ENCODE measurements at places on chromosomes 16 and 17. TPM values are rescaled to one million over a fixed set of nuclear protein-coding genes. Genes with fewer than 3 reads are reported as not detected.
A peak's percentile ranks its signal among the peaks of the same experiment; 100 is the strongest.

DNA sequence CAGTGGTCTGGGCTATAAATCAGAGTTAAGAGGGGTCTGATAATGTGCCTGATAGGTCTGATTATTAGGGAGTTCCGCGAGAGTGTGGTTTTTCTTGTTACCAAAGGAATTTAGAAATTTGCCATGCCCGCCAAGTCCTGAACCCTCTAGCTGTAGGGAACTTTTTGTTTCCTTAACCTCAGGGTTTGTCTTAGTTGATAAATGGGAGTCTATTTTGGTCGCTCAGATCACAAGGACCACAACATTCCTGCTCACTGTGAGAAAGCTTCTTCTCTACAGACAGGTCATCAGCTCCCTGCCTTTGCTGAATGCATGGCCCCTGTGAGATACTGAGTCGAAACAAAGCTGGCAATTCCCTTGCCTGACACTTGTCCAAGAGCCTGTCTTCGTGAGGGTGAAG, 497.8 kb downstream of the HS3ST4 start:
- H3K4me1 ChIP-seq, result no peaks in the 10 kb centered on the region
- H3K4me3 ChIP-seq, result no peak overlapping the region
- H3K36me3 ChIP-seq, result no peaks in the 10 kb centered on the region
- DNase-seq, result no peak

DNA sequence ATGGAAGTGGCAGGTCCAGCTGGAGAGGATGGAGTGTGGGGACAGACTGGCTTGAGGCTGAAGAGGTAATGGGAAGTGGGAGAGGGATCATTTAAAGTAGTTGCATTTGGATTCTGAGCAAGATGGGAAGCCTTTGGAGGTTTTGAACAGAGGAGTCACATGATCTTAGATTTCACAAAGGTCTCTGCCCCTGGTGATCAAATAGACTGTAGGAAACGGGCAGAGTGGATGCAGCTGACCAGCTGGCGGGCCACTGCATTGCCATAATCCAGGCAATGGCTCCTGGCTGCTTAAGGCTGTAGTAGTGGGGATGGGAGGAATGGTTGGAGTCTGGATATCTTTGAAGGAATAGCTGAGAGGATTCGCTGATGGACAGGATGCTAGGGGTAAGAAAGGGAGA, 81.5 kb downstream of the SLC6A2 start:
- no peaks in the 10 kb centered on the region for H3K4me1 ChIP-seq
- peaks cover 79% of the 10 kb centered on the region for H3K27me3 ChIP-seq
- H3K4me3 ChIP-seq, result no peak overlapping the region
- DNase-seq, result no peak
- no peak overlapping the region for H3K27ac ChIP-seq

DNA sequence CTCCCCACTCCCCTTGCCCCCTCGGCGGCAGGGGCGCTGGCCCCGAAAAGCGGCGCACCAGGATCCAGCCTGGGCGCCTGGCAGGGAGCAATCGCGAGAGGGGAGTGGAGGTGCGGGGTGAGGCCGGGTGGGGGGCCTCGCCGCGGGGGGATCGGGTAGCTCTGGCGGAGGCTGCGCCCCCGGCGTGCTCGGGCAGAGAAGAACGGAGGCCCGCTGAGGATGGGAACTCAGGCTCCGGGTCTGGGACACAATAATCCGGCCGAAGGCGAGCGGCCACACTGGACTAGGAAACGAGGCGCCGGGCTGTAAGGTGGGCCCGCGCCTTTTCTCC, 721 bp upstream of the PCGF2 start:
- H3K4me1 ChIP-seq, result peaks cover 54% of the 10 kb centered on the region
- peak overlapping the region; percentile 78 for H3K4me3 ChIP-seq
- no peaks in the 10 kb centered on the region for H3K27me3 ChIP-seq
- no peak overlapping the region for H3K27ac ChIP-seq

Gene MYH8
- total RNA-seq, result not detected

DNA sequence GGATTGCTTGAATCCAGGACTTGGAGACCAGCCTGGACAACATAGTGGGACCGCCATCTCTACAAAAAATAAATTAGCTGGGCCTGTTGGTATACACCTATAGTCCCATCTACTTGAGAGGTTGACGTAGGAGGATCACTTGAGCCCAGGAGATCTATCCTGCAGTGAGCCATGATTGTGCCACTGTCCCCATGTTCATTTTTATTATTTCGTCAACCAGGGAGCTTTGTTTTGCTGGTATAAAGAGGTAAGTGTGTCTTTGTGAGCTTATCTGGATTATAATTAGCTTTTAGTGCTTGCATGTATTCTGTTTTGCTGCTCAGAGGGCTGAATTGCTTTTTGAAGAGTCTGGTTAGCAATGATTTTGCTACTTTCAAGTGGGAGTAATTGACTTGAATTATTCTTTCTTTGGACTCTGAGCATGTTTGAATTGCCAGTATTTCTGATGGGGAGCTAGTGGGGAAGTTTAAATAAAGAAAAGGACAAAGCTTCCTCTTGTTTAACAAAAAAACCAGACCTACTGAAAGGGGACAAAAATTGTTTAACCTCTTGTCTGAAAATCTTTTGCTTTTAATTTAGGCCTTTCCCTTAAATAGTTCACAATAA, 31.6 kb upstream of the BCAS3 start:
- DNase-seq, result no peak
- no peaks in the 10 kb centered on the region for H3K4me1 ChIP-seq
- peaks cover 8% of the 10 kb centered on the region for H3K36me3 ChIP-seq

Gene KRTAP4-3
- total RNA-seq, result not detected

DNA sequence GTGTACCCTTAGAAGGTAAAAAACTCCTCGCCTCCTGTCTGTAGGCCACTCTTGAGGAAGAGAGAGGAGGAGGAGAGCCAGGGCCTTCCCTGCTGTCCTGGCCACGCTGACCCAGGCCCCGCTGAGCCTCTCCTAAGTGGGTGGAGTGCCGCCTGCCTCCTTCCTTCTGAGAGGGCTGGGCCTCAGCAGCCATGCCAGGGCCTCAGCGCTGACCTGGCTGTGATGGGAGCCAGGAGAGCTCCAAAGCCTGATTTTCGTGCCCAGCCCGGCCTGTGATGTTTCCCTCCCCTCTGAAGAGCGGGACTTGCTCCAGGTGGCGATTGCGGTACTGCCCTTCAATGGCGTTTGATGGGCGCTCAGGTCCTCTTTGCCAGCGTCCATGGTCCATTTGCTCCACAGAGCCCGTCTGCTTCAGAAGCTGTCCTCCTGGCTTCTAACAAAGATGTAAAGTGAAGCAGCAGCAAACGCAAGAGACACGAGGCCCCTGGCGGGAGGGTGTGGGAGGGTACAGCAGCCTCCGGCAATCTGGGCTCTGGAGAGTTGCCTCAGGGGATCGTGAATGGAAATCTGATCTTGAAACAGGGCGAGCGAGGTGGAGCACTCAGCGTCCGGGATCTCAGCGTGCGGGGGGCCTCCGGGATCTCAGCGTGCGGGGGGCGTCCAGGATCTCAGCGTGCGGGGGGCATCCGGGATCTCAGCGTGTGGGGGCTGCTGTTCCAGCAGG, 93.5 kb downstream of the NPIPB11 start:
- H3K36me3 ChIP-seq, result no peaks in the 10 kb centered on the region
- H3K27me3 ChIP-seq, result no peaks in the 10 kb centered on the region
- DNase-seq, result no peak

DNA sequence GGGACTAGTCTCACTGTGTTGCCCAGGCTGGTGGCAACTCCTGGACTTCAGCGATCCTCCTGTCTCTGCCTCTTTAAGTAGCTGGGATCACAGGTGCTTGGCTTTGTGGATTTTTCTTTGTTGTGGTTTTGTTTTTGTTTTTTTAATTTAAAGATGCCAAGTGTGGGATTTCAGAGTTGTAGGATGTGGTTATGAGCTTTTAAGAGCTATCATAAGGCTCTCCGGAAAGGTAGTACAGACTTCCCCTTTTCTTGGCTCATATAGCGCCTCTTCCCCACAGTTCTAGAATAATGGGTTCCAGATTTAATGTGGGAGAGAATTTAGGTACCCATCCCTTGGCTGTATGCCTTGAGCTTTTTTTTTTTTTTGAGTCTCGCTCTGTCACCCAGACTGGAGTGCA, 17.1 kb downstream of the AKAP1 start:
- H3K4me1 ChIP-seq, result peaks cover 18% of the 10 kb centered on the region
- peaks cover 5% of the 10 kb centered on the region for H3K36me3 ChIP-seq
- no peak overlapping the region for H3K4me3 ChIP-seq
- no peaks in the 10 kb centered on the region for H3K27me3 ChIP-seq
- no peak for DNase-seq
- H3K27ac ChIP-seq, result no peak overlapping the region

- no peaks in the 10 kb centered on the region for H3K36me3 ChIP-seq
- no peaks in the 10 kb centered on the region for H3K4me1 ChIP-seq
- DNase-seq, result no peak
- no peak overlapping the region for H3K27ac ChIP-seq
- no peak overlapping the region for H3K4me3 ChIP-seq
These were observed 31.1 kb downstream of the C16orf82 start for GRCh38 chr16:27097800-27098230.

Gene PLCD3
- total RNA-seq, result 64.3 TPM

DNA sequence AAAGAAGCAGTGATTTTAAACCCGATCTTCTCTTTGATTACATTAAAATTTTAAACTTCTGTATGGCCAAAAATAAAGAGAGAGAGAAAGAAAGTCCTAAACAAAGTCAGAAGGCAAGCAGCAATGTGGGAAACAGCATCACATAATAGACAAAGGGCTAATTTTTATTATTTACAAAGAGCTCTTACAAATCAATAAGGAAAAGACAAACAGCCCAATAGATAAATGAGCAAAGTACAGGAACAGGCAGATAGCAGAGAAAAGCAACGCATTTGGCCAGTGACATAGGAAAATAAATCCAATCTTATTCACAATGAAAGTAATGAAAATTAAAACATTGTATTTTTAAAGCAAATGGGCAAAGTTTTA, 93.1 kb downstream of the SALL1 start:
- no peak overlapping the region for H3K27ac ChIP-seq
- peaks cover 92% of the 10 kb centered on the region for H3K27me3 ChIP-seq
- no peaks in the 10 kb centered on the region for H3K4me1 ChIP-seq
- no peak overlapping the region for H3K4me3 ChIP-seq

Gene C1QTNF8
- total RNA-seq, result not detected

Gene NPB
- 0.27 TPM for total RNA-seq

Gene NOS2
- total RNA-seq, result not detected

DNA sequence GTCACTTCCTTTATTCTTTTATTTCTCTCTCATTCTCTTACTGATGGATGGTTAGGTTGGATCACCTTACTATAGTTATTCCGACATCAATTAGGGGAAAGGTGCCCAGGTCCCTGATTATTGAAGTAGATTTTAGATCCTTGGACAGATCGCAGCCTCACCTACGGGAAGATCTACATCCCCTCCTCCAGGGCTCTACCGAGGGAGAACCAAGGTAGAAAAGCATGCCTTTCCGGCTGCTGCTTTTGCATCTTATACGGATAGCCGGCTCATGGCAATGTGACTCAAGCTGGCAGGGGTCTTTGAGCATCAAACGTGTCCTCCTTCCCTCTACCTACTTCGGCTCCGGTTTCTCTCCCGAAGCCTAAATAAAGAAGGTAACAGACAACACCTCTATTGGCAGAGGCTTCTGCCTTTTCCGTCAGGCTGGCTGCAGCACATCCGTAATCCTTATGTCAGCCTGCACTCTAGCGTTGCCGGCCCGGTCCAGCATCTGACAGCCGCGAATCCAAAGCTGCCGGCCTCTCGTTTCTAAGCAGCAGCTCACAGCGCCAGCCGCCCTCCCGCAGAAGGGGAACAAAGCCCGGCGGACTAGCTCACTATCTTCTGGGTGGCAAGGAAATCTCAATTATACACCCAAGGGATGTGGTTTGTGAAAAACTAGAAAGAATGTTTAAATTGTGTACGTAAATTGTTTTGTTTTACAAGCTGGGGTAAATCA, 46.9 kb downstream of the IRX6 start:
- peaks cover 25% of the 10 kb centered on the region for H3K27me3 ChIP-seq
- H3K27ac ChIP-seq, result no peak overlapping the region
- H3K4me1 ChIP-seq, result no peaks in the 10 kb centered on the region
- no peak for DNase-seq
- no peaks in the 10 kb centered on the region for H3K36me3 ChIP-seq

Gene KRTAP4-5
- total RNA-seq, result not detected

Gene HOXB5
- 47.2 TPM for total RNA-seq

GRCh38 chr16:30740364-30741251, 7.6 kb upstream of the PHKG2 start:
- H3K36me3 ChIP-seq, result peaks cover 96% of the 10 kb centered on the region
- H3K4me3 ChIP-seq, result peak overlapping the region; percentile 96
- peak; percentile 98 for DNase-seq
- H3K27me3 ChIP-seq, result no peaks in the 10 kb centered on the region
- peak overlapping the region; percentile 89 for H3K27ac ChIP-seq
- peaks cover 46% of the 10 kb centered on the region for H3K4me1 ChIP-seq

Gene TMED6
- 1.7 TPM for total RNA-seq

Gene PITPNM3
- 10.3 TPM for total RNA-seq

GRCh38 chr17:47888293-47888692, 7.7 kb upstream of the SP2 start:
- H3K36me3 ChIP-seq, result no peaks in the 10 kb centered on the region
- no peak overlapping the region for H3K27ac ChIP-seq
- H3K4me3 ChIP-seq, result no peak overlapping the region
- DNase-seq, result no peak
- H3K27me3 ChIP-seq, result peaks cover 21% of the 10 kb centered on the region

Gene SCGB1C2
- total RNA-seq, result not detected

DNA sequence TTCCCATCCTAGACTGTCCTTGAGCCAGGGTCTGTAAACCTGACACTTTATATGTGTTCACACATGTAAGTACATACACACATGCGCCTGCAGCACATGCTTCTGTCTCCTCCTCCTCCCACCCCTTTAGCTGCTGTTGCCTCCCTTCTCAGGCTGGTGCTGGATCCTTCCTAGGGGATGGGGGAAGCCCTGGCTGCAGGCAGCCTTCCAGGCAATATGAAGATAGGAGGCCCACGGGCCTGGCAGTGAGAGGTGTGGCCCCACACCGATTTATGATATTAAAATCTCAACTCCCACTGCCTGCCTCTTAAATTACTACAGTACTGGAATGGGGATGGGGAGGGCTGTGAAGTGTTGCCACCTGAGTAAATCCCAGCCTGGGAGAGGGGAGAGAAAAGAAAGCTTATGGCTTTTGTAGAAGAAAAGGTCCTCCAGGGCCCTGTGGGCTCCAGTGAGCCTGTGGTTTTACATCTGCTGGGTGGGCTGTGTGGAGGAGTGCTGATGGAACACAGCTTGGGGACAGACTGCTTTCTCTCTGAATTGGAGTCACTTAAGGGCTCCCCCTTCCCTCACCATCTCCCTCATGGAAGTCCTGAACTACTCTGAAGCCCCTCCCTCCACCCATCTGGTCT, 990 bp upstream of the WNK4 start:
- H3K27me3 ChIP-seq, result peaks cover 37% of the 10 kb centered on the region
- H3K4me1 ChIP-seq, result peaks cover 12% of the 10 kb centered on the region
- H3K4me3 ChIP-seq, result peak overlapping the region; percentile 57

DNA sequence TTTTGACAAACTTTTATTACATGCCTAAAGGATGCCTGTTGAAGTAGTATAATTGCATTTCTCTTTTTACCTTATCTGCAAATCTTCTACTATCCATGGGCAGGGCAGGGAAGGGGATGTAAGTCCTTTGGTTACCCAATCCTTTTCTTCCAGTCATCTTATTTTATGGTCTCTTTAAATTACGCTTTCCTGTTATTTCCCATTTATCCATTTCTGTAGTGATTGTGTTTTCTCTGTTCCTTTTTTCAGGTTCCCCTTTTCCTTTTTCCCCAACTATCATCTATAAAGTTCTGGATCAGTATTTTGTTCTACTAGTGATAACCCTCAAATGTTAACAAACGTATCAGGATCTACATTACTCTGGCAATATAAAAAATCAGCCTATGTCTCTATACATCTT, 3.3 kb upstream of the ABCA9 start:
- H3K4me3 ChIP-seq, result no peak overlapping the region
- no peaks in the 10 kb centered on the region for H3K4me1 ChIP-seq
- H3K27me3 ChIP-seq, result no peaks in the 10 kb centered on the region
- no peaks in the 10 kb centered on the region for H3K36me3 ChIP-seq
- H3K27ac ChIP-seq, result no peak overlapping the region
- no peak for DNase-seq
